ENCODE measurements at places on chromosomes 5 and 9. TPM values are rescaled to one million over a fixed set of nuclear protein-coding genes. Genes with fewer than 3 reads are reported as not detected.

MRPL36 gene
- 28.1 TPM for polyA plus RNA-seq

CDHR2 gene
- 0.18 TPM for polyA plus RNA-seq

COL15A1 gene
- polyA plus RNA-seq, result 170 TPM

PCSK1 gene
- 0.58 TPM for polyA plus RNA-seq

DNAI1 gene
- not detected for polyA plus RNA-seq

PKD2L2 gene
- polyA plus RNA-seq, result 0.21 TPM

NRARP gene
- polyA plus RNA-seq, result 4.6 TPM

DPYSL3 gene
- polyA plus RNA-seq, result 91.1 TPM

OGN gene
- polyA plus RNA-seq, result 384 TPM

C9orf152 gene
- polyA plus RNA-seq, result 0.06 TPM

OLFML2A gene
- polyA plus RNA-seq, result 160 TPM

RFESD gene
- 2.9 TPM for polyA plus RNA-seq

SRD5A1 gene
- 10.7 TPM for polyA plus RNA-seq

FAM53C gene
- polyA plus RNA-seq, result 38.8 TPM

SLCO4C1 gene
- polyA plus RNA-seq, result 2.7 TPM

ARHGEF28 gene
- polyA plus RNA-seq, result 3.3 TPM

CCDC192 gene
- 0.61 TPM for polyA plus RNA-seq

Measured in muscle of leg (tissue), 16 donors.